Activated naive CD4-positive, alpha-beta T cell treated with anti-CD3 and anti-CD28 coated beads for 36 hours (primary cell): ENCODE measurements at places on chromosomes 12 and 14. TPM values are rescaled to one million over a fixed set of nuclear protein-coding genes. Genes with fewer than 3 reads are reported as not detected.

- DNase-seq = no peak
Measured at GRCh38 chr12:74426091-74426490, 111.5 kb upstream of the ATXN7L3B start.

DNA sequence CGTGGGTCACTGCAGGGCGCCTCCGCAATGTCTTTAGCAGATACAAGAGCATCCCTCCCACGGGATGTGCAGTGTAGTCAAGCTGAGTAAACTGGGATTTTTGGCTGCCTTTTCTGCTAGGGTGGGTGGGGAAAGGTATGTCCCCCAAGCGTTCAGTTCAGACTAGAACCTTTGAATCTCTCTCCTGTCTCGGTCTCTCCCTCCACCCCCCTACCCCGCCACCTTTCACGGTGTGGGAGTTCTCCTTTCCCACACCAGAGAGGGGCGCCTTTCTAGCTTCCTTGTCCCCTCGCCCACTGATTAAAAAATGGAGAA, 525 bp upstream of the FAR2 start:
- DNase-seq = no peak

DENND5B gene
- 0.29 TPM for total RNA-seq

DNA sequence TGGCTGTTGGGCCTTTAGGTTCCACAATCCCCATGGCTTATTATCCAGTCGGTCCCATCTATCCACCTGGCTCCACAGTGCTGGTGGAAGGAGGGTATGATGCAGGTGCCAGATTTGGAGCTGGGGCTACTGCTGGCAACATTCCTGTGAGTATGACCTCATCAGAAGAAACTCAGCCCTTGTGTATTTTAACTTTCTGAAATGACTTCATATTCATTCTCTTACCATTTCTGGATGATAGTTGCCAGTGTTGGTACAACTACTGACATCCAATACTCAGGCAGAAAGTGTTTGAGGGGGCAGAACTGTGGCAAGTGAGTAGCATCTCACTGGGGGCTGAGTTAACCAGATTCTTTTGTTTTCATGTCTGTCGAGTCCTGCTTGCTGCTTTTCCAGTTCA, 2.3 kb downstream of the DAZAP2 start:
- DNase-seq = no peak

DNA sequence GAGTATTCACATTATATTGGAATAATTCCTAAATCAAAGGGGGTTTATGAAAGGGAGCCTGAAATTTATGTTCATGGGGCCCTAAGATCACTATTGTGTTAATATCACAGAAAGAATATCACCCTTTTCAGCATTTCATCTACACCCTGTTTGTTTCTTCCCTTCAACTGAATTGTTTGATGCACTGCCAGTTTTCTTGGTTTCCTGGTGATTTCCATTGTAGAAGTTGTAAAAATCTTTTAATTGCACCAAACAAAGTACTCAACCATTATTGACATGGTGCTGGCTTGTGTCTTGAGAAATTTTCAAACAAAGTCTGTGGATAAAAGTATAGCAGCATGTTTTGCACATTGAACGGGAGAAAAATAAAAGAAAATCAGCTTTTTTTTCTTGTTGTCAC, 154.8 kb upstream of the PRKD1 start:
- no peak for DNase-seq

- no peak for DNase-seq
Measured at GRCh38 chr12:113253532-113254285, 32.4 kb downstream of the TPCN1 start.

DNA sequence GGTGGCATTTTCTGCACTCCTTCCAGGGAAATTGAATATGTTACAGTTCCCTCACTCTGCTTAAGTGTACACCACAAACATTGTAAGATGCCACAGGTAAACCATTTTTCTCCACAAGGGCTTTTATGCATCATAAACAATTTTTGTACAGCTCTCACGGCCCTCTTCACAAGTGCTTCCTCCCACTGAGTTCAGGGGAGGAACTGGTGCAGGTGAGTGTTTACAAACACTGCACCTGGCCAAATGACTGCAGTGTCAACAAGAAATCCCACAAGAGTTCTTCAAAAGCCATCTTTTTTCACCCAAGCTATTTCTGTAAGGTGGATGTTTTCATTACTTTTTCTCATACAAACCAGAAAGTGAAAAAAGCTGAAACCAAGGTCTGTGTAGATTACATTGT, 973.2 kb downstream of the AACS start:
- DNase-seq = no peak

DNA sequence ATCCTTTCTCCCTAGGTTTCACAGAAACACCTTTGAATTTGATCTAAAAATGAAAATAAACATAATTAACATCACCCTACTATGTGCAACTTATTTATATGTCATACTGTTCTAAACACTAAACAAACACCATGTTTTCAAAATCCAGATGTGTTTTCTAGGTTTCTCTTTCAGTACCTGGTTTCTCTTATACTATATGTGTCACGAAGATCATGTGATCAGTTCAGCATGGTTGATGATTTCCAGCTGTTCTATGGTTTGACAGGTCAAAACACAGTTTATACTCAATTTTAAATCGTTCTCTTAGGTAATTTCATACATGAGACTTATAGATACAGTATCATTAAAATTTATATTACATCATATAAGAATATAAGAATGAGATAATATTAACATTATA, 373.1 kb downstream of the SOX5 start:
- no peak for DNase-seq

DNA sequence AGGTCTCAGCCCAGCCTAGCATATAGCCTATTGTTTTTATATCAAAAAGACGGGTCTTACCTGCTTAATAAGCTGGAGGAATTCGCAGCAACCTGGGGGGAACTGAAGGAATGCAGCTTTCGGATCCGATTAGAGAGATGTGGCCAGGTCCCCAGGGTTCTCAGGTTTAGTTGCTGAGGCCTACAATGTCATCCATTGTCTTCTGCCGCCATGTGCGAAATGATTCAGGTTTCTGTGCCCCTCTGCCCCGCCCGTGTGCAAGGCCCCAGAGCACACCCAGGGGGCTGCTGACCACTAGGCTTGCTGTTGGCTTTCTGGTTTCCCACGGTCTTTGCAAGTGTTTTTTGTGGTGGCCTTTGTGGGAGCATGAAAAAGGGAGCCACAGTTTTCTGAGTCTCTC, 154.5 kb upstream of the TBX3 start:
- no peak for DNase-seq

- DNase-seq = no peak
Measured at GRCh38 chr12:105104762-105105161, 2.8 kb upstream of the WASHC4 start.

DNA sequence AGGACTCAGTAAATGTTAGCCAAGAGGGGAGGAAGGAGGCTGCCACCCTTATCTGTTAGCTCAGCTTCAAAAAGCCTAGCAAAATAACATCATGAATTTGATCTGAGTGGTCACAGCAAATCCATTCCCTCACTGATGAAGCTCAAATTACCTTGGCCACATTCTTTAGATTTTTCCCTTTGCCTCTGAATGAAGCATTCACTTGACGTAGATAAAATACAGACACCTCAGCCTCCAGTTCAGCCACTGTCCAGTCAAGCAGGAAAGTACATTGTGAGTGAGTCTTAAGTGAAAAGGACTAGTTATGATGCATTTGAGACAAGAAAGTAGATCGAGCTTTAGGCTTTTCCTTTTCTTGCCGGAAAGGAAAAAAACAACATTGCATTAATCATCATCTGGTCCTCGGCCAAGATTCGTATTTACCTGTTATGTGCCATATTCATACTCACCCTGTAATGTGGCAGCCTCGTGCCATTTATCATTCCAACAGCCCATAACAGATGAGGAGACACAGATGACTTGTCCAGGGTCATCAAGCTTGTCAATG, 146.5 kb downstream of the ETV6 start:
- no peak for DNase-seq

GPR68 gene
- total RNA-seq = 1.2 TPM

- no peak for DNase-seq
Measured at GRCh38 chr14:77979666-77980351, 179.9 kb downstream of the ADCK1 start.

DNA sequence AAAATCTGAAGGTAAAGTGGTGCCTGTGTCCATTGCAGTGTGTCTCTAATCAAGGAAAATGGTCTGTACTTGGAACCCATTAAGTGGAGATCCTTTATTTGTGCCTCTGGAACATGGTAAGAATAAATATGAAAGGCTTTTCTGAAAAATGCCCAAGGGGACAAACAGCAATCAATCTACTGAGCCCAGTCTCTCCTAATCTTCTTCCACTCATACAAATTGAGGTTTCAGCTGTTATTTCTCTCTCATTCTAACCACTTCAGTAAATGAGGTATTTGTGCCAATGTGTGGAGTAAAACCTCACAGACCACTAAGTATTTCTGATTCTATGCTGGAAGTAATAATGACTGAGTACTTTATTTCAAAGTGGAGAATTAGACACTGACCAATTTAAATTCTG, 82.3 kb upstream of the ST8SIA1 start:
- DNase-seq = no peak

DNA sequence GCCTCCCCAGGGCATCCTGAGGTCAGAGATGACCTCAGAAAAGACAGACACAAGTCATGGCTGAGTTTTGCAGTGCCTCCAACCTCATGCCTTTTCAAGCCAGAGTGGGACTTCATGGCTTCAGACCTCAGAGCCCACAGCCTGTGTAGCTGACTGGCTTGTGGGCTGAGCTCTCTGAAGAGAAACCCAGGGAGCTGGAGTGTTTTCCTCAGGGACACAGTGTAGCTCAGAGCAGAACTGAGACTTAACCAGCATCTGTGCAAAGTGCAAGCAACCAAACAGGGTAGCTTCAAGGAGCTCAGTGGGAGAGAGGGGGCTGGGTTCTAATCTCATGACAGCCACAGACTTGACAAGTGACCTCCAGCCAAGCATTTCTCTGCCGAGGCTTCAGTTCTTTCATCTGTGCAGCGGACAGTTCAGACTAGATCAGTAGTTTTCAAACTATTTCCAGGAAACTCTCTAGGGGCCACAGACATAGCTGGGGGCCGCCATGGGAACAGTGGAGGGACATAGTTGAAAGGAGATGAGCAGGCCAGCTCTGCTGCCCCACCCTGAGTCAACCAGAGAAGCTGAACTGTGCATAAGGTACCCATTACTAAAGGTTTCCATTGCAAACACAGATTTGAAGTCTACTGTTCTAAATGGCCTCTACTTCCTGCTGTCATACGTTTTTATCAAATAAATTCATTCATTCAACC, 80.0 kb downstream of the LGMN start:
- no peak for DNase-seq

- no peak for DNase-seq
Measured at GRCh38 chr14:103534576-103535061, 5.6 kb downstream of the TRMT61A start.

DNA sequence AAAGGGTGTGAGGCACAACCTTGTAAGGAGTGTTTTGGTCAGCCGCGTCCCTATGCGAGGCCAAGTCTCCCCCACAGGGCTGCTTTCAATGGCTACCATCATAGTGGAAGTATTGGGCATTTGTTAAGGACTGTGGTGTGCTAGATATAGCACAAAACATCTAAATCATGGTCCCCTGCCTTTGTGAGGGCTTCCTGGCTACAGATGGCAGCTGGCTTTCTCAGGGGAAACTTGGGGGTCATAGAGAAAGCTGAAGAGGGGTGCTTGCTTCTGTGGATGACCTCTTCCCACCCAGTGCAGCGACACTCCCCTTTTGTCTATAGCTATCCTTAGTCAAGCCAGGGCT, 315.8 kb downstream of the ZFP36L1 start:
- DNase-seq = no peak

- no peak for DNase-seq
Measured at GRCh38 chr14:27243365-27243764, 645.5 kb upstream of the NOVA1 start.

GRCh38 chr14:90397425-90398314, 841 bp downstream of the CALM1 start:
- DNase-seq = peak; percentile 67

SRRM4 gene
- not detected for total RNA-seq

- no peak for DNase-seq
Measured at GRCh38 chr12:26659930-26660329, 173.1 kb downstream of the ITPR2 start.

- no peak for DNase-seq
Measured at GRCh38 chr12:13563743-13564125, 367.2 kb downstream of the EMP1 start.

AGAP2 gene
- total RNA-seq = 28.0 TPM

LRRIQ1 gene
- not detected for total RNA-seq

COL2A1 gene
- not detected for total RNA-seq

KRT74 gene
- not detected for total RNA-seq

- no peak for DNase-seq
Measured at GRCh38 chr14:50834802-50835276, 3.9 kb upstream of the NIN start.

- DNase-seq = no peak
Measured at GRCh38 chr14:21093018-21093417, 5.4 kb downstream of the ZNF219 start.

TSPAN9 gene
- 0.72 TPM for total RNA-seq

- DNase-seq = no peak
Measured at GRCh38 chr14:93720981-93721483, 67.3 kb downstream of the PRIMA1 start.

DNA sequence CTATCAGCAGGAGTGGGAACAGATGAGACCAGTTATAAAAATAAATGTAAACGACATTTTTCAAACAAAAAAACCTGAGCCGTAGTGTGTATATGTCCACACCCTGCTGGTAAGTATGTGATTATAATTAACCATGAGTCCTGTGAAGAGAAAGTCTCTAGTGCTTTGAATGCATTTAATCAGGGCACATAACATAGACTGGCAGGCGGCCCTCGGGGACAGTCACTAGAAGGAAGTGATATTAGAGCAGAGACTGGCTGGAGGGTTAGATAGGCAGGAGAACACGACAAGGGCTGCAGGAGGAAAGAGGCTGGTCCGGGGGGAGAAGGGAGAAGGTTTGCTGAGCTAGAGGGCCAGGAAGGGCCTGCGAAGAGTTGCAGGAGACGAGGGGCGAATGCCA, 23.8 kb upstream of the ELK3 start:
- DNase-seq = no peak

- DNase-seq = no peak
Measured at GRCh38 chr12:67920413-67920812, 68.8 kb upstream of the IFNG-AS1 start.

- DNase-seq = peak; percentile 12
Measured at GRCh38 chr12:848882-849527, 96.6 kb downstream of the WNK1 start.

TPH2 gene
- total RNA-seq = not detected
